ENCODE measurements at places on chromosomes 12 and 14.

DNA sequence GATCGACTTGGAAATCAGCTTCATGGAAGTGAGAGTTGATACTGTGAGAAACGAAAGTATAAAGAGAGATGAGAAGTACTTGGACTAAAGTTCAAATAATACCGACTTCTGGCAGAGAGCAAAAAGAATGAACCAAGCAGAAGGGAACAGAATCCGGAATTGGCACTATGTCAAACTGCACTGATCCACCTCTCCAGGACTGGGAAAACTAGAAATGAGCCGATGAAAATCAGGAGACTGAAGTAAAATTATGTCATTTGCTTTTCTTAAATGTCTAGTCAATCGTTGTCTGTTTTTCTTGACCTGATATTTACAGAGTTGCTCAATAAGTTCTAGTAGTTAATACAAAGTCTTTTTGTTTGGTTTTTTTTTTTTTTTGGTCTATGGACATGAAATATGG is 163.0 kb upstream of the FOXG1 start:
- DNase-seq, result no peak

- no peak for DNase-seq
Measured at GRCh38 chr14:35405304-35405996, 901 bp upstream of the NFKBIA start.

DNA sequence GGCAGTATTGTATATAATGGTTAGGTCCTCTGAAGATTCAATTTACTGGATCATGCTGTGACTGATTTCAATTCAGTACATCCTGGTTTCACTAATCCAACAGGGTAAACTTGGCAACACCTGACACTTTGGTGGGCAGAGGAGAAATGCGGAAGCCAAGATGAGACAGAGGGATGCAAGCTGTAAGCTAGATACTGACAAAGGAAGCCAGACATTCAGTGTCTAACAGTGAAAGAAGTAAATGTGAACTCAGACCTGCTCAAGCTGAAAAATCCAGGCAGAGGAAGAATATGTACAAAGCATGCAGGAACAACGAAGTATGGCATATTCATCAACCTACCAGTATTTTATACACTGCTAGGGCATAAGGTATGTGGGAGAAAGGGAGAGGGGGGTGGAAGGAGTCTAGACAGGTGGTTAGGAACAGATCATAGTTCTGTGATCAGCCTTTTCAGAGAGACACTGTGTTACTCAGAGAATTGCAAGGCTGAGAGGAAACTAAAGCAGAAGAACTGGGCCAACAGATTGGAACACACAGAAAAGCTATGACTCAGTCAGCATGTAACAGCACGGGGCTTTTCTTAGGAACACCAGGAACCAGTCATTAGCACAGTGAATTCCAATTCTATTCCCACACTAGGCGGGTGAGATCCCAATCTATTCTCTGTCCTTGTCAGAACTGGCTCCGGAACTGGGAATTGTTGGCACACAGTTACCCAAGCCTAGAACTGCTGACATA is 40.3 kb downstream of the NELL2 start:
- DNase-seq, result no peak

DNA sequence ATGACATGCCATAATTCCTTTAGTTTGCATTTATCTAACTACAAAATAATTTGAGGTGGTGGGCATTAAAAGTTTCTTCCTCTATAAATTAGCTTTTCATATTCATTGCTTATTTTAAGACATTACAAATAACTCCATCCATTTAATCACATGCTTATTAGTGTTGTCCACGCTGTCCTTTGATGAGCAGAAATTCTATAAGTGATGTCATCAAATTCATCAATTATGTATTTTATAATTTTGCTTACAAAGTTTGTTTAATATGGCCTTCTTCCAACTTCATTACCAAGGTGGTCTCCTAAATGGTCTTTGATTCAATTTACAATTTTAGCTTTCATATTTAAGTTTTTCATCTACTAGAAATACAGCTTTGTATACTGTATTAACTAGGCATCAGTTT is 173.5 kb downstream of the PRKD1 start:
- no peak for DNase-seq

GRCh38 chr14:68027276-68027675 is 207.7 kb downstream of the RAD51B start:
- DNase-seq, result no peak

- DNase-seq, result no peak
Measured at GRCh38 chr14:100544506-100545141, 42.6 kb downstream of the BEGAIN start.

GRCh38 chr14:33444136-33444535 is 505.5 kb downstream of the NPAS3 start:
- no peak for DNase-seq

DNA sequence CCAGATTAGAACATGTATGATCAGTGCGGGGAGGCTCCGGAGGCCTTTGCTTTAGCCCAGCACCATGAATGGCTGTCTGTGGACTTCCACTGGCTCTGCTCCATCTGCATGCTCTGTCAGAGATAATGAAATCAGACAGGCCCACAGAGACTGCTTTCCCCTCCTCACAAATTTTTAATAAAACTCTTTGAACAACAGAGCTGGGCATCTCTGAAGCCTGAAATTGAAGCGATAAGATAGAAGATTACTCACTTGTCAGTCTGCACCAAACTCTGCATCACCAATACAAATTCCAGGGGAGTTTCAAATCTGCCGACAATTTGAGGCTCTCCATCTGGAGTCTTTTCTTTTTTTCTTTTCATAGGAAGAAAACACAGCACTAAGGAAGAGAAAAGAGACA is 110.0 kb downstream of the DYRK2 start:
- no peak for DNase-seq

DNA sequence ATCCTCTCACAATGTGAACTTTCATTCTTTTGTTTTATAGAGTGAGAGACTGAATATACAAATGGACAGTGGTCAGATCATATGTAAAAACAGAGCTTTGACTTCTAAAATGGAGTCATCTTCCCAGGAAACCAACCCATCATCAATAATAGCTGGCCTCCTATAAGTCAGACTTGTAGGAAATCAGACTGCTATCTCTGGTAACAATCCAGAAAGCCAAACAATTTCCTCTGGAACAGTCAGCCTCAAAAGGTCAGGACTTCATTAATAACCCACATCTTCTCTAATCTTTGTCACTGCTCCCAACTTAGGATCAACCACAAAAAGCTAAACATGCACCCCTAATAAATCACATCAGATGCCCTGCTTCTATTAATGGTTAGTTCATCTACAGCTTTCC is 227.9 kb upstream of the G2E3 start:
- no peak for DNase-seq

DNA sequence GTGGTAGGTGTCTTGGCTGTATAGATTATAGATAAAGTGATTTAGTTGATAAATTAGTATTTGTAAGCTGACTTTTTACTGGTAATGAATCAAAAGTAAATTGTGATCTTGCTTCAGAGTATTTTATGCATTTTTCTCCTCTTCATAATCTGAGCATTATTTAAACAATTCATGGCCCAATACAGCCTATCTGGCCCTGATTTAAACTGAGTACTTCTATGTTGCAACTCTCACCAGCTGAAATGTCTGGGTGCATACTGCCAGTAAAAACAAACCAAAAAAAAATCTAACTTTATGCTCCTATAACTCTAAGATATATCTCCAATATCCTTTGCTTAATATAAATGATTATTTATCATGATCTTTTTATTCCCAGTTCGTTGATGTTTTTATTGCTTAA is 86.6 kb downstream of the MIA2 start:
- DNase-seq, result no peak

- DNase-seq, result no peak
Measured at GRCh38 chr12:19915392-19916195, 452.7 kb upstream of the PDE3A start.

- DNase-seq, result no peak
Measured at GRCh38 chr14:34665785-34666435, 36.0 kb upstream of the SNX6 start.

- no peak for DNase-seq
Measured at GRCh38 chr12:104459368-104459909, 2.7 kb downstream of the CHST11 start.

GRCh38 chr14:36950812-36951211 is 221.6 kb downstream of the SLC25A21 start:
- no peak for DNase-seq

- DNase-seq, result no peak
Measured at GRCh38 chr12:53710091-53710490, 17.2 kb downstream of the CALCOCO1 start.

DNA sequence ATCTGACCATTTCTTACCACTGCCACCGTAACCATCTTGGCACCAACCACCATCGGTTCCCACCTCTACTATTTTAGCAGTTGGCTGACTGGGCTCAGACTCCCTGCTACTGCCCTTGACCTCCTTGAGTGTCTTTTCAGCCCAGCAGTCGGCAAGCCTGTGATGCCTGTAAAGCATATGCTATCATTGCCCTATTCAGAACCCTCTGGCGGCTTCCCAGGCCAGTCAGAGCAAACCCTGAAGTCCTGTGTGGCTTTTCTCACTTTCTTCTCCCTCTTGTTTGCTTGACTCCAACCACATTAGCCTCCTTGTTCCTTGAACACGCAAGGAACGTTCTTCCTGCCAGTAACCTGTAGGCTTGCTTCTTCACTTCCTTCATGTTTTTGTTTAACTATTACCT is 6.2 kb downstream of the IRAK3 start:
- DNase-seq, result no peak

- DNase-seq, result no peak
Measured at GRCh38 chr14:96578619-96579018, 76.4 kb downstream of the PAPOLA start.

GRCh38 chr14:32453857-32454810 is 125.0 kb downstream of the AKAP6 start:
- DNase-seq, result no peak

- DNase-seq, result no peak
Measured at GRCh38 chr14:100526632-100527031, 60.6 kb downstream of the BEGAIN start.

- no peak for DNase-seq
Measured at GRCh38 chr14:102215576-102216250, 76.0 kb downstream of the WDR20 start.

DNA sequence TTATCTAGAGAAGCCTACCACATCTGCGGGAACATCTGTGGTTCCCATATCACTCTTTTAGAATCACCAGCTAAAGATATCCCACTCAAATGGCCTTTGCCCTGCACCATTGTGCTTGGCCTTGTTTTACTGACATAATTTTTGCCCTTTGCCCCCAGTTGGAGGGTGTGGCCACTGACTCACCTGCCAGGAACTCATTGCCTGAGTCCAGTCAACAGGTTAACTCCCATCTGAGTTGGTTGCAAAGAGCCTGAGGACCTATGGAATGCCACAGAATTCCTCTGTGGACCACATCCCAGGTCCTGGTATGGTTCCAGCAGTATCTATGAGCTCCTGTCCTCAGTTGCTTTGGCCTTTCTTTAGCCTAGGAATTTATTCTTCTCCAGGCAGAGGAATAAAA is 55.7 kb upstream of the PTGR2 start:
- DNase-seq, result no peak

GRCh38 chr14:77265561-77266335 is 5.3 kb downstream of the NGB start:
- DNase-seq, result no peak

DNA sequence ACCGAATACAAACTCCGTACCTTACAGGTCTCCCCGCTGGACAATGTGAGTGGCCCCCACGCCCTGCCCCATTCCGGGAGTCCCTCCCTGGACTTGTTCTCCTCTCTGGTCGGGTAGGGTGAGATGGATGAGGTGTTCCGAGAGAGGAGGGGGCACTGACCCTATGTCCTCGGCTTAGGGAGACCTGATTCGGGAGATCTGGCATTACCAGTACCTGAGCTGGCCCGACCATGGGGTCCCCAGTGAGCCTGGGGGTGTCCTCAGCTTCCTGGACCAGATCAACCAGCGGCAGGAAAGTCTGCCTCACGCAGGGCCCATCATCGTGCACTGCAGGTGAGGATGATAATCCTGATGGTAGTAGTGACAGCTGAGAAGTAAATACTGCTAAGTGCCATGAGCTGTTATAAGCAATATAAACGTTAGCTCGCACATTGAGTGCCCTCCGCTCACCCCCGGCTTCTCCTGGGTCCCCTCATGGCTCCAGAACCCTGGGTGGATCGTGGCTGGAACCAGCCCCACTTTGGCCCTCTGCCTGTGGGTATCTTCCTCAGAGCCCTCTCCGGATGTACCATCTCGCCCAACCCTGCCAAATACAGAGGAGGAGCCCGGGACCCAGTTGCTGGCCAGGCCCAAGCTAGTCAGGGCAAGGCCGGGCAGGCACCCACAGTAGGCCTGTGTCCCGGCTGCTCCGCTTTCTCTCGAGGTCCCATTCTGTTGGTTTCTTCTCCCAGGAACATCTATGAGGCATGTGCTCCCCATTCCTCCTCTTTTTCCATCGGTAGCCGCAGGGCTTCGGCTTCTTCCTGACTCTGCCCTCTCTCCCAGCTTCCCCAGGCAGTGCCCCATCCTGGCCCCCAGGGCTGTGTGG is 6.8 kb downstream of the PTPN6 start:
- no peak for DNase-seq

DNA sequence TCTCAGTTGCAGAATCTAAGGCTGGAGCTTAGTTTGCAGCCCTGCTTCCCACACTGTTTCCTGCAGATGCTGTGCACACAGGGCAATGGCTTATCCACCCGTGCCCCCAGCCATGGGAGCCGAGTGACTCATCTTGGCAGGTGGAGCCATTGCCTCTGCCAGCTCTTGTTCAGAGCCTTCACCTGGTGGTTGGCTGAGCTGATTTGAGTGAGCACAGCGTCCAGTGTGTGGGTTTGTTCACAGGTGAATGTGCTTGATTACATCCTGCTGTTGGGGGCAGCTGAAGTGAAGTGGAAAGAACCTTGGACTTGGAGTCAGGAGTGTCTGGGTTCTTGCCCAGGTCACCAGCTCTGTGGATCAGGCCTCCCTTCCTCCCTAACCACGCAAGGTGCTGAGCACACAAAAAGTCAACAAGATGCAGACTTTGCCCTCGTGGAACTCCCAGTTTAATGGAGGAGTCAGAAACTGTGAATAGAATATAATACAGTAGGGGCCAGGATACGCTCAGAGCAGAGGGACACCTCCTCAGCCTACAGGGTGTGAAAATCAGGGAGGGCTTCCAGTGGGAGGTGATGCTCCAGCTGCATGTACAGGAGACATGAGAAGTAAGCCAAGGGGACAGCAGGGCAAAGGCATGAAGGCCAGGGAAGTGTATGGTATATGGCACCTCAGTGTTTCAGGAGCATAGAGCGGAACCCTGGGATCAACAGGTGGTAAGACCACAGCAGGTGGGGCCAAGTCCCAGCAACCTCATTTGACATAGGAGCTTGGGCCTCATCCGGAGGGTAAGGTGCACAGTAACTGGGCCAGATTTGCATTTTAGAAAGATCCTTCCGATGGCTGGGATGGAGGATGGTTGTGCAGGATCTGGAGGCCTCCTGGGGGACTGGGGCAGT is 22.8 kb downstream of the JDP2 start:
- no peak for DNase-seq

DNA sequence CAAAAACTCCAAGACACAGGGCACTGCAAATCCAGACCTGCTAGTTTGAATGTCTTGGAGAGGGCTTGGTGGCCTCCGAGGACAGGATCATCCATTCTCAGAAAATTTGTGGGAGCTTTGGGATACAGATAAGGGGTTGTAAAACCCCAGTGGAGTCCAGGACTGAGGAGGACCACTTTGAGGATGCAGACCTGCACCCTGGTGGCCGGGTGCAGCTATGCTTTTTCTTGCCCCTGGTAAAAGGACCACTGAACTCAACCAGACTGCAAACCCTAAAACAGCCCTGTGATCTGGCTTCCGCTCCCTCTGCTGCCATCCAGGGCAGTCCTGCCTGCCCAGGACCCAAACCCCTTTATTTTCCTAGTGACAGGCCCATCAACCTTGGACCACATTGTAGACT is 169.5 kb upstream of the DAAM1 start:
- DNase-seq, result no peak
